Stimulated activated CD8-positive, alpha-beta memory T cell treated with anti-CD3 and anti-CD28 coated beads, Interleukin-4, amount 100 ng/mL, for 1 hour (primary cell): ENCODE measurements at places on chromosomes 6 and 20.

DNA sequence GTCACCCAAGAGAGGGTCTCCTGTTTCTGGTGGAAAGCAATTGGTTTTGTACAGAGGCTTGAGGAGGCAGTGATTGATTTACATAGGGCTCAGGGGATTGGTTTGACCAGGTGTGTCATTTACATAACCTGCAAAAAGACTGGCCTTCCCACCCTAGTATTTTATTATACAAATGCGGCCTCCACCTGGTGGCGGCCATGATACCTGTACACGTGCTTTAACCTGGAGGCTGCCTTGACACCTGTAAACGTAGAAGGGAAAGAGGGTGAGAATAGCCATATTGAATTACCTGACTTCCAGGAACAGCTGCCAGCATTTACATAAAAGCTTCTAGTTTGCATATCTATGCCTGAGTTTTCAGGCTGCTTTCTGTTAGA, 48.7 kb downstream of the HLA-DPB1 start:
- no peak for DNase-seq

DNA sequence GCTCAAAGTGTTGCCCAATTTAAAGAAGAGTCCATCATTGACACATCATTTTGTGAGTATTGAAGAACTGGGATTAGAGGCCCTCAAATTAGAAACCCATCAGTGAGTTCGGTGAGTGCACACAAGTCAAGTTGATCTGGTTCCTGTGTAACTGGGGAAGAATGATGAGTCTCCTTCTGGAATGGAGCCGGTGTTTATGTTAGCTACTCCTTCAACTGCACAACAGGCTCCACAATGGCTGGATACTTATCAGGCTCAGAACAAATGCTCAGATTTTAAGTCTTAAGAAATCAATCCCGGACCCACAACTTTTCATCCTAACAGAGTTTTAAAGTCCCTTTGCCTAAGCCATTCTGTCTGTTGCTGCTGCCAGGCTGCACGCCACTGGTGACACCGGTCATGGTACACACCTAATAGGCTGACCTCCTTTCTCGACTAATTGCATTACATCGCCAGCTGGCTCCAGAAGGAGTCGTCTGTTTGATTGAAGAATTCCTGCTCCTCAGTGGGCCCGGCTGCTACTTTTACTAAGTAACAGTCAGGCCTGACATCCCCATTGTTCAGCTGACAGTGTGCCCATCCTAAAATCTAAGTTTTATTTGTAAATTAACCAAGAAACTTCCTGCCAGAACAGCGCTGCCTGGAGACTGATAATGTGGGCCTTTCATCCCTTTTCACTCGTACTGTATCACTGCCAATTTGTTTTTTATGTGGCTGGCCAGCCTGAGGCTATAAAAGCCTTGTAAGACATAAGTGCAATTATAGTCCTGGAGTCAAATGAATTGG, 130.4 kb downstream of the INSM1 start:
- DNase-seq: no peak

GRCh38 chr20:46051556-46052308, 22.7 kb downstream of the SLC12A5 start:
- DNase-seq: no peak

- no peak for DNase-seq
Observed at GRCh38 chr6:1181939-1182605, 129.8 kb upstream of the FOXQ1 start.

DNA sequence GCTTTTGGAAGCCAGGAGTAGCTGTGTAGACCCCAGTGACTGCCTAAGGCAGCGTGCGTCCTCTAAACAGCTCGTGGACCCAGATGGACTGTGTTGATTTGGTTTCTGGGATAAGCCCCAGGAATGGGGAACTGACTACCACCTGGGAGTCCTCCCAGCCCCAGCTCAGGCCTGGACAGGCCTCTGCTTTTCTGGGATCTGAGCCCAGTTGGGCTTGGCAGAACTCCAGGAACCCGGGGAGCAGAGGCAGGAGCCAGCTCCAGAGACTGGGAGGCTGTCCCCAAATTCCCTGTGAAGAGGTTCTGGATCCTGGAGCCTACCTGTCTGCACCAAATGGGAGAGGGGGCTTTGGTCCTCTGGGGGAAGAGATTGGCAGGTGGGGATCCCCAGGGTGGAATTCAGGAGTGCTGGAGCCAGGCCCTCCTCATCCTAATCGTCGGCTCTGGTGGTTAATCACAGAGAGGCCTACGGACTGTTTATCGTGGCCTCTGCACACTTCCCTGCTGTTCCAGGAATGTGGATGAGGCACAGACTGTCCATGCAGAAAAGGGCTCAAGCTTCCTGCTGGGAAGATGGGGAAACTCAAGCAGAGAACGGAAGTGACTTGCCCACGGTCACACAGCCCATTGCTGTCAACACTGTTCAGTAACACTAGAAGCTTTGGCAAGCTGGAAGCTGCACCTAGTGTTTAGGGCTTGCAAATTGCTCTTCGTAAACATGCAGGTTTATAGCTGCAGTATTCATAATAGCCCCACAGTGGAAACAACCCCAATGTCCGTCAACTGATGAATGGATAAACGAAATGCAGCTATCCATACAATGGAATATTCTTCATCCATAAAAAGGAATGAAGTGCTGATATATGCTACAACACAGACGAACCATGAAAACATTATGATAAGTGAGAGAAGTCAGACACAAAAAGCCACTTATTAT, 100.6 kb downstream of the KCNB1 start:
- DNase-seq: no peak

DNA sequence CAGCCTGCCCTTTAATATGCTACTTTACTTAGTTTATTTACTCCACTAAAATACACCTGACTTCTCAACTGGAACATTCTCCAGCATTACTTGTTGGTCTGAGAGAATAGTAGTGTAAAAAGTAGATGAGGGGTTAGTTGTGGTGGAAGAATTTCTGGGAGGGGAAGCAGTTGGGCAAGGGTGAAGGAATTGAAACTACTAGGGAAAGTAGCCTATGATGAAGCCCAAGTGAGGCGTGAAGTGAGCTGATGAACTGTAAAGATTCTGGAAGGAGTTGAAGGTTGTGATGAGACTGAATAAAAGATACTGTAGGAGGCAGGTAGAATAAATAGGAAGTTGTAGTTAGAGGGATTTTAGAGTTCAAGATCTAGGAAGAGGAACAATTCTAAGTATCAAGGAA, 72.5 kb downstream of the ITCH start:
- no peak for DNase-seq

DNA sequence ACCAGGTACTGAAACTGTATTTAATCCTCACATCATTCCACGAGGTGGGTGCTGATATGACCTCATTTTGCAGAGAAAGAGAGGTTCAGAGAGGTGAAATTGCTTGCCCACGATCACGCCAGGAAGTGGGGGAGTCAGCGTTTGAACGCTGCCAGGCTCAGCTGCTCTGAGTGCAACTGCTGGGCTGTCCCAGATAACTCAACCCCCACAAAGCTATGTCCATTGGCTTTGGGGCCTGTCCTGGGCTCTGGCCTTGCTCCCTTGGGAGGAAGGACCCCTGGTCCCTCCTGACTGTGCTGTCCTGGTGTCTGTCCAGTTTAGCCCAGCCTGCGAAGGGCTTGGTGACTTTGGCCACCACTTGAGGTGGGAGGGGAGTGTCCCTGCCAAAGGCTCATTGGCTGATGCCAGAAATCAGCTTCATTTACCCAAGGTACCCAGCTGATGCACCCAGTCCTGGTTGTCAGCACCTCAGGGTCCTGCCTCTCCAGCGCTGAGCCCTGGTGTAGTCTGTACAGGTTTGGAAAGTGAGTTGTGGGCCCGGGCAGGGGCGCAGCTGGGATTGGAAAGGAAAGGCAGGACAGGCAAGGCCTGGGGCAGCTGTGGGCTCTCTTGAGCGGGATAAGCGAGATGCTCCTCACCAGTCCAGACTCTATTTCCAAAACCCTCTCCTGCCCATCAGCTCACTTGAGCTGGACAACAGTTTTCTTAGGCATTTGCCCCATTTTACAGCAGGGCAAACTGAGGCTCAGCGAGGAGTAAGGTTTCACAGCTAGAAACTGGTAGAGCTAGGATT, 38.5 kb downstream of the SUN5 start:
- DNase-seq: no peak

- no peak for DNase-seq
Observed at GRCh38 chr6:1043458-1043836, 268.5 kb upstream of the FOXQ1 start.

- no peak for DNase-seq
Observed at GRCh38 chr20:34449674-34450592, 66.3 kb upstream of the DYNLRB1 start.

- DNase-seq: no peak
Observed at GRCh38 chr6:114008331-114008730, 37.4 kb upstream of the HDAC2 start.

- DNase-seq: no peak
Observed at GRCh38 chr20:37220731-37221130, 40.9 kb downstream of the GHRH start.

- DNase-seq: no peak
Observed at GRCh38 chr20:62089393-62089792, 23.7 kb upstream of the TAF4 start.

DNA sequence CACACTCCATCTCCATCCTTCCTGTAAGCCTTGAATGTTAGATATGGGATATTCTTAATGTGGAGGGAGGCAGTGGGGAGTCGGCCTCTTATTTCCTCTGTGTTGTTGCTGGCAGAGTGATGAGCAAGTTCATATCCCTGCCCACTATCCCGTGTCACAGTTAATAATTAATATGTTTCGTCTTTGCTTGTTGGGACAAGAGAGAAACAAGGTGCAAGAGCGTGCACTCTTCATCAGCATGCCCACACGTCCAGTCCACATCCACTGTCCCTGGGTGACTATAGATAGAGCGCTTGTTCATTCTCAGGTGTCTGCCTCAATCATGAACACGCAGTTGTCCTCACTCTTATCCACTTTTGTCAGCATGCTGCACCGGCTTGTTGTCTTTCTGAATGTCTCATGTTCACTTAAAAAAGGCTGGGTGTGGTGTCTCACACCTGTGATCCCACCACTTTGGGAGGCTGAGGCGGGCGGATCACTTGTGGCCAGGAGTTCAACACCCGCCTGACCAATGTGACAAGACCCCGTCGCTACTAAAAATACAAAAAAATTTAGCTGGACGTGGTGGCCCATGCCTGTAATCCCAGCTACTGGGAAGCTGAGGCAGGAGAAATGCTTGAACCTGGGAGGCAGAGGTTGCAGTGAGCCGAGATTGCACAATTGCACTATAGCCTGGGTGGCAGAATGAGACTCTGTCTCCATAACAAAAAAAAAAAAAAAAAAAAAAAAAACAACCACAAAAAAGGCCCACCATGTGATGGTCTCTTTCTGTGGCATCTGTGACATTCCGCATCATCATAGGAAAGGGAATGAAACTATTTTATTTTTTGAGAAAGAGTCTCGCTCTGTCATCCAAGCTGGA, 34.2 kb downstream of the PPP1R3G start:
- no peak for DNase-seq

DNA sequence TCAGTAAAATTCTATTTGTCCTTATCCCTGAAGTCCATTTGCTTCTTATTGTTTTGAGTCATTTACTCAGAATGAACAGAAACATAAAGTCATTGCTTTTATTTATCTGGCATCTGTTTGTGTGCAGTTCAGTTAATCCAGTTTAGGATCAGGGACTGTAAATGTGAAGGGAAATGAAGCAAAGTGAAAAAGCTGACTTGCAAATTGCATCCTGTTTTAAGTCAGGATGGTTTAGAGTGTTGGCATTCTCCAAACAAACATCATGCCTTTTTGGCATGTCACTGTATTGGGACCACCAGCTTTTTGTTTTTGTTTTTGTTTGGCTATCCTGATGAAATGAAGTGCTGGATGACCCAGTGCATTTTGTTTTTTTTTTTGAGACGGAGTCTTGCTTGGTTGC, 100.2 kb upstream of the CLDN20 start:
- DNase-seq: no peak

GRCh38 chr6:165722022-165722421, 59.0 kb upstream of the PDE10A start:
- DNase-seq: no peak

- no peak for DNase-seq
Observed at GRCh38 chr6:113476937-113477839, 380.0 kb upstream of the MARCKS start.

GRCh38 chr6:160788806-160789205, 86.8 kb downstream of the PLG start:
- no peak for DNase-seq
